Right renal pelvis (tissue), 4 donors: ENCODE measurements at places on chromosomes 6 and 20.
A peak's percentile ranks its signal among the peaks of the same experiment; 100 is the strongest.

- DNase-seq = no peak
Measured at GRCh38 chr20:8060977-8061376, 41.4 kb upstream of the TMX4 start.

- DNase-seq = no peak
Measured at GRCh38 chr6:144298194-144298593, 13.1 kb downstream of the UTRN start.

DNA sequence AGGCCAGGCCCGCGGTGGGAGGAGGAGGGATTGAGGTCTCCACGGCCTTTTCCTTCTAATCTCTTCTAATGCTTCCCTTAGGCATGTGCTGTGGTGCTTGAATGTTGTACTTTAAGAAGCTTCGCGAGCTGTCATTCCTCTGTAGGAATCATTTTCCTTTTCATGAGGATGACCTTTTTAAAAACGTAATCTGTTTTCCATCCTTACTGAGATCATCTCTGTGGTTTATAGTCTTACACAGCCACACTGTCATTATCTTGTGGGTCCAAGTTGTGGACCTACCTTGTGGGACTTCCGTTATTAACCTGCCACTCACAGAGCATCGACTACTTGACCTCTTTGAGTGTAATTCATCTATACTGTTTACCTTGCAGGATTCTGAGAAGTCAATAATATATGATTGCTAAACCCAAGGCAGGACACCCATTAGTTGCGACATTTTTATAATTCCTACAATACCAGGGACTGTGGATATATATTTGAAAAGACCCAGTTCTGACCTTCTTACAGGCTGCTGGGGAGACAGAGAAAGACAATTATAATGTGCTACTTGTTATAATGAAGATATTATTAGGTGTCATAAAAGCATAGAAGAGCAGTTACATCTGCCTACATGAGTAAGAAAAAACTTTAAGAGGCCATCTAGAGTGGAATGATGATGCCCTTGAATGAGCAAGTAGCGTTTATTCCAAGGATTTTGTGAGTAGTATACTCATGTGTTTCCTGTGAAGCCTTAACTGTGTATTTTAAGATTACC, 842 bp downstream of the SLC25A27 start:
- no peak for DNase-seq

- no peak for DNase-seq
Measured at GRCh38 chr6:163494279-163494727, 79.8 kb downstream of the QKI start.

- DNase-seq = no peak
Measured at GRCh38 chr6:124470803-124471202, 491.4 kb upstream of the RNF217 start.

- no peak for DNase-seq
Measured at GRCh38 chr20:4597215-4597614, 124.5 kb upstream of the PRND start.

DNA sequence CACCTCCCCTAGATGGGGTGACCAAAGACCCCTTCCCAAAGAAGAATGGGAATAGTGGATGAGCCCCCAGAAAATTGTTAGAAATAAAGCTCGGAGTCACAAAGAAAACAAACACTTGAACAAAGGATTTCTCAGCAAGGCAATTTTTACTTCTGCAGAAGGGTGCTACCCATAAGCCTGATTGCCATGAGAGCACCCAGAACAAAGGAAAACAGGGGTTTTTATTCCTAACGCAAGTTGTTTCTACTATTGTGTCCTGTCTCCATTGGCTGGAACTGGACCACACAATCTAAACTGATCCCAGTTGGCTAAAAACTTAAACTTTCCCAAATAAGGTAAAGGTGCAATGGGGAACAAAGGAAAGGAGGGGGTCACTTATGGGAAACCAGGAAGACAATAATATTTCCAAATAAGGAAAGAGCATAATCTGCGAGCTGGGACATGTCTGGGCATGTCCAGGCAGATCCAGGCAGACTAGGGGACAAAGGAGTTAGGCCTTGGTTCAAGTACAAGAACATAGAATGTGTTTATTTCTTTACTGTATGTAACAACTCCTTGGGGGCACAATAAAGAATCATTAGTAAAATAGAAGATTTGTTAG, 20.0 kb downstream of the HLA-B start:
- no peak for DNase-seq

GRCh38 chr20:8433291-8433690, 301.2 kb downstream of the PLCB1 start:
- no peak for DNase-seq

- DNase-seq = peak; percentile 49
Measured at GRCh38 chr20:35883778-35884540, 70.3 kb downstream of the SCAND1 start.

DNA sequence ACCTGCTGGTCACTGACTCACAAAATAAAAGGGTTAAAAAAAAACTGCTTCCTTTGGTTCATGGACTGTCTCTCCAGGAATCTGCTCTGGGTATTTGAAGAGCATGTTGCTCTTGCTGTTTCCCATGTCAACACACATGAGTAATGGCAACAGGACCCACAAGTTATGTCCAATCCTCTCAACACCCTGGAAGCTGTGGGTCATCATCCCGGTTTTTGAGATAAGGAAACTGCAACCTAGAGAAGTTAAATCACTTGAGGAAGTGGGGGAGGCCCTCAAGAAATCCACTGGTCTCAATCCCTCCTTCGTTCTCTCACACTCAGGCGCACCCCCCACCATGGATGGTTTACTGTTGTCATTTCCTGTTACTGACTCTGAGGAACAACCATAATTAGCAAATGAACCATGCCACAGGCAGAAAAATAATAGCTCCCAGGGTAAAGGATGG, 12.4 kb downstream of the MAP1LC3A start:
- DNase-seq = no peak

DNA sequence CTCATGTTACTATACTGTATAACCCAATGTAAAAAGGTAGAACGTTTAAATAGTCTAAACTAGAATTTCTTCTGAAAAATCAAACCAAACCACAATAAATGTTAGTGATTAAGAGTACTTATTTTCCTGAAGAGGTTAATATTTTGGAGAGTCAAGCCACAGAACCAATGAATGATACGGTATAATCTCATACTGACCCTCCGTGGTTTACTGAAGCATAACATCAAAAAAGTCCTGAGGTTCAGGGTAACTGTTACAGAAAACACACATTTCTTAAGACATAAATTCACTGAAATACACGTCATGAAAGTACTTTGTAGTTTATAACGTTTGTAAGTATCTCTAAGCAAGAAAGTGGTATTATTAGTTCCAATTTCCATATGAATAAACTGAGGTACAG, 28.9 kb downstream of the ESF1 start:
- DNase-seq = no peak

DNA sequence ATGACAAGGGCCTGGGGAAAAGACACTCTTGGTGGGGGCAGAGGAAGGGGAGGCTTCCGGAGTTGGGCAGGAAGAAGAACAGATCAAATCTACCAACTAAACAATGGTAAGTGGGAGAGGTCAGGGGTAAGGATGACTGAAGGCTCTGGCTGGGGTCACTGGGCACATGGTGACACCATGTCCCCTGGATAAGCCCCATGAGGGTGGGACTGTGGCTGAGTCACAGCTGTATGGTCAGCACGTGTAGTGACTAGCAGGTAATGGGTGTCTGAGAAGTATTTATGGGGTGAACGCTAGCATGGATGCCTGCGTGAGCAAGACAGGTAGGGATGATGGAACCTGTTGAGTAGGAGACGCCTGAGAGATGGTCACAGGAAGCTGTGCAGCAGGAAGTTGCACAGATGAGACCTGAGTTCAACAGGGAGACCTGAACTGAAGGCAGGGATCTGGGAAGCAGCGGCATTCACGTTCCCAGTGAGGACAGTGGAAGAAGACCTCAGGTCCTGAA, 64.5 kb upstream of the SNX9 start:
- no peak for DNase-seq

- DNase-seq = no peak
Measured at GRCh38 chr6:170223718-170224693, 66.9 kb downstream of the DLL1 start.

DNA sequence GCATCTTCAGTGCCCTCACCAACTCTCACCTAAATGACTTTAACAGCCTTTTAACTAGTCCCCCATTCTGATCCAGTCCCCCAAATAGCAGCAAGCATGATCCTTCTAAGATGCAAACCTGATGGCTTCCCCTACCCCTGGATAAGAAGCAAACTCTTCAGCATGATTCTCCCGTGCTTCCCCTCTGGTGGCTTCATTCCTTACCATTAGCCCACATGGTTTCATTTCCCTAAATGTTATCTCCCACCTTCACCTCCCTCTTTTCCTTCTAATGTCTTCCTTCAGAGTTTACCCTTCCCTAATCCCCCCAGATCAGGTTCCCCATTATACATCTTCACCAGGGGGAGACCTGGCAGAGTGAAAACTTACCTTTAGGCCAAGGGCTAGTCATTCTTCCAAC, 4.0 kb upstream of the RAB5IF start:
- no peak for DNase-seq

DNA sequence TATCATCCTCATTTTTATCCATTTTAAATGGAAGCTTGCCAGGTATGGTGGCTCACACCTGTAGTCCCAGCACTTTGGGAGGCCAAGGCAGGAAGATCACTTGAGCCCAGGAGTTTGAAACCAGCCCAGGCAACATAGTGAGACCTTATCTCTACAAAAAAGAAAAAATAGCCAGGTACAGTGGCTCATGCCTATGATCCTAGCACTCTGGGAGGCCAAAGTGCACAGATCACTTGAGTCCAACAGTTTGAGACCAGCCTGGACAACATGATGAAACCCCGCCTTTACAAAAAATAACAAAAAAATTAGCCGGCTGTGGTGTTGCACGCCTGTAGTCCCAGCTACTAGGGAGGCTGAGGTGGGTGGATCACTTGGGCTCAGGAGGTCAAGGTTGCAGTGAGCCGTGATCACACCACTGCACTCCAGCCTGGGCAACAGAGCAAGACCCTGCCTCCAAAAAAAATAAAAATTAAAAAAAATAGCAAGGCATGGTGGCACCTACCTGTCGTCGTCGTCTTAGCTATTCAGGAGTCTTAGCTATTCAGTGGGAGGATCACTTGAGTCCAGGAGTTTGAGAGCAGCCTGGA, 89.0 kb downstream of the TCP11 start:
- DNase-seq = no peak

- DNase-seq = no peak
Measured at GRCh38 chr20:43751167-43752050, 24.6 kb upstream of the GTSF1L start.
